Activated naive CD4-positive, alpha-beta T cell treated with Interleukin-2 at 50 U/mL for 16 hours (primary cell): ENCODE measurements at places on chromosomes 4 and X.

- no peak for DNase-seq
Measured at GRCh38 chr4:175988511-175988910, 77.1 kb upstream of the WDR17 start.

GRCh38 chrX:10009741-10010140 lies 42.6 kb downstream of the CLDN34 start:
- no peak for DNase-seq

DNA sequence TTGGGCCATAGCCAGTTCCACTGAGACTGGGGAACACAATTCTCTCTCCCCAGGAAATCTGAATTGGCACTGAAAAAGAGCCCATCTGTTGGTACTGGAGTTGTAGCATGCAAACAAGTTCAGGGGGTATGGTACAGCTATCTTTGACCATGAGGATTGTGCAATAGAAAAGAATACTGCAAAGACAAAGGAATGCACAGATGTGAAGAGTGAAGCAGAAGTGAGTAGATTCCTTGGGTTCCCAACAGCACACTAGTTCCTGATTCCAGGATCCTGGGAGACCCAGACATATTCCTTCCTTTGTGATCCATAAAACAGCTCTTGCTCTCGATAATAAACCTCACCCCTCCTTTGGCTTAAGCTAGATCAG lies 43.3 kb upstream of the CTAG2 start:
- no peak for DNase-seq

GRCh38 chrX:154352466-154352865 lies 22.0 kb downstream of the FLNA start:
- no peak for DNase-seq

GRCh38 chr4:34279011-34279410 lies 1965.3 kb downstream of the ARAP2 start:
- DNase-seq, result no peak

DNA sequence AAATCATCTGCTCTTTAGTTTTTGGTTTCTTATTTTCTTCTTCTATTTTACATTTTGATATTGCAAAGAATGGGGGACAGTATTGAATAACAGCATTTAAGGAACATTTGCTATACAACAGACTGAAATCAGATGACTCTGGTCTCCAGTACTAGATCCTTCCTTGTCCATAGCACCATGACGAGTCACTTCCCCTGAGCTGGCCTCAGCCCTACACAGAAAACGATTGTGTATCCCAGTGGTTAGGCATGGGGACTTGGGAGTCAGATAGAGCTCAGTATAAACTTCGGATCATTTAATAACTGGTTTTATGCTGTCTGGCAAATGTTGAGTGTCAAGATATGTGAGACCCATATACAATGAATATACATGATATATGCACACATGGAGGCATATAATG lies 44.7 kb upstream of the BEX4 start:
- no peak for DNase-seq

DNA sequence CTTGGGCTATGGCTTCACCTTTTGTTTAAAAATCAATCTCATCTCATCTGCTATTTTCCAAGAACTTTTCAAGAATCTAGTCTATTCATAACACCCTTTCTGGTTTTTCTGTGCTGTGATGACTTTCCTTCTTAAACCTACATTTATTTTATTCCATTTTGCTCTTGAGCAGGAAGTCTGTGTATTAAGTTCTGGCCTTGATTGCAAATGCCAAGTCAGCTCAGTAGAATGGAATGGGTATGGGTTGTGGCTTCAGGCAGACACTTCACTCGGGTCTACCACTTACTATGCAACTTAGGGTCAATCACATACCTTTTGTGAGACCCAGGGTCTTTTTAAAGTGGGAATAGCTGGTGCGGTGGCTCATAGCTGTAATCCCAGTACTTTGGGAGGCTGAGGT lies 522.3 kb downstream of the TRIML1 start:
- no peak for DNase-seq

- DNase-seq, result no peak
Measured at GRCh38 chr4:130306566-130306965, 1210.6 kb downstream of the C4orf33 start.

DNA sequence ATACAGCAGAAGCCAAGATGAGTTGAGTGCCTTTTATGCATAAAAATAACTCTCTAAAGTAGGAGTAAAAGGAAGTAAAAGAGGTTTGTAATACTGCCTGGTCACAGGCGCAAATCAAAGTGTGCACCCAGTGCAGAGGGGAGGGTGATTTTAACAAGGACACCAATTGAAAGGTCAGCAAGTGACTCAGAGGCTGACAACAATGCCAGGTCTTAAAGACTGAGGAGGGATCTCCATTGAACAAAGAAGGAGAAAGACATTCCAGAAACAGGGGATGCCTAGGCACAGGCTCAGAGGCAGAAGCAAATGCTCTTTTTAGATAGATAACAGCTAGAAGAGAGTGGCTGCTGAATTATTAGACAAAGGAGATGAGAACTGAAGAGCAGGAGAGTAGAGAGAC lies 297.4 kb upstream of the VCX start:
- no peak for DNase-seq

DNA sequence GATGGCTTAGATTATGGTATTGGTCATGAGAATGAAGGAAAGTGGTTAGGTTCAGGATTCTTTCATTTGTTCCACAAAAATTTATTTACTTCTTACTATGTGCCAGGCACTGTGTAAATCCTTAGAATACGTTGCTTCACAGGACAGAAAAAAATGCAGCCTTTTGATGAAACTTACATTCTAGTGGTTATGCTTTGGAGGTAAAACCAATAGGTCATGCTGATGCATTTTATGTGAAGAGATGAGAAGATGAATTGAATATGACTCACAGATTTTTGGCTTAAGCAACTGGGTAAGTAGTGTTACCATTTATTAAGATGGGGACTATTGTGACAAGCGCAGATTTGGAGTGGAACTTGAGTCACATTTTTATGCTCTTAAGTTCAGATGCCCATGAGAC lies 165.3 kb downstream of the GLRA2 start:
- DNase-seq, result no peak

- DNase-seq, result no peak
Measured at GRCh38 chrX:22325096-22325495, 52.4 kb downstream of the CBLL2 start.
